ENCODE measurements at places on chromosomes 6 and 20.

DNA sequence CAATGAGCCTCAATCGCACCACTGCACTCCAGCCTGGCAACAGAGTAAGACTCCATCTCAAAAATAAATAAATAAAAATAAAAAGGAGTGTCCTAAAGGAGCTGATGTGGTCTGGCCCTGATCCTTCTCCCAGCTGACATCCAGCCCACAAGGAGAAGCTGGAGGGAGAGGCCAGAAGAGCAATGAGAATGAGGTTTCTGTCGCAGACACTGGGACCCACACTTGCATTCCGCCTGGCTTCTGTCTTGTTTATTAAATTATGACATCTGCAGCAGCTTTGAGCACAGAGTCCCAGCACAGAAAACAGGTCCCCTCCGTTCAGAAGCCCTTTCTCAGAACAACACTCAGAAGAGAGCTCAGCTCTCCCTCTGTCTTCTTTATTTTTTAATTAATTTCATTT is 10.3 kb upstream of the E2F1 start:
- no peak for DNase-seq

DNA sequence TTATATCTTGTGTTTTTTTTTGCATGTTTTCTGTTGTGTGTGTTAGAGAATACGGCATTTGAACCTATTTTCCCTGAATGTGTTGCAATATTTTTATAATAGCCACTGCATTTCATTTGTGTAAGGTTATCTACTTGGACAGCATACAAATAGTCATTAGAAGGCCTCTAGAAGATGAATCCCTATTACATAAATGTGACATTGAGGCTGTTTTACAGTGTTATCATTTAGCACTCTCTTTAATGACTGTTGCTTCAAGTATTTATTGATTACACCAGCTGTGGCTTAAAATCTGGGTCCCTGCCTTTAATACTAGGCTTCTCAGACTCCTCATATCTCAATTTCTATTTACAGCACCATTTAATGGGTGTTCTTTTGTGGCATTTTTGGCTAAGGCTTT is 465.8 kb downstream of the FRK start:
- DNase-seq, result no peak

- DNase-seq, result no peak
Observed at GRCh38 chr6:5315881-5316280, 54.6 kb downstream of the FARS2 start.

DNA sequence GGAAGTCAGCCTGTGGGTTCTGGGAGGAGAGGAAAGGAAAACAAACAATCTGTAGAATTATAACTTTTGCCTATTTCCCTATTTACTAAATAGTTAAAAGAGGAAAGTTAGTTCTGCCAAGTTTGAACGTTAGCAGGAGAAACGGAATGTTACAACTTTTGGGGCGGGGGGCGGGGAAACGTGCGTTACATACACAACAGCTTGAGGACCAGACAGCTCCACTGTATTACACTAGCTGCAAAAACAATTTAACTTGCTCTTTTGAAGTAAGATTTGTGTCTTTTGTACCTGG is 498 bp upstream of the PRDM1 start:
- no peak for DNase-seq

DNA sequence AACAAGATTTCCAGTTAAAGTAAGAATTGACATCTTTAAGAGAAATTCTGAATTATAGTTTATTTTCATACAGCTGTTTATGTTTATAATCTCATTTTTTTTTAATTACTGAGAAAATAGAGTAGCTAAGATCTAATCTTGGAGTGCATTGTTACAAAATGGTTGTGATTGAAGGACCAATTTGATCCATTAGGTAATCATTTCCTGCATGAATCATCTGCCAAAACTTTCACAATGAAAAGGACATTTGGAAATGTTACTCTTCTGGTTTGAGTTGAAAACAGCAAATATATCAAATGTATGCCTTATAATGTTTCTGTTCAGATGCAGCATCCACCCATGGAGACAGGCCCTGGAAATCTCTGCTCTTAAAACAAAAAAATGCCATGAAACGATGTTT is 19.0 kb downstream of the TUBB2A start:
- no peak for DNase-seq

- no peak for DNase-seq
Observed at GRCh38 chr6:4931530-4932227, 72.2 kb downstream of the RPP40 start.

- DNase-seq, result no peak
Observed at GRCh38 chr20:1894951-1895673, at the start of gene SIRPA. TSS of gene SIRPA (plus strand) at chr20:1895407. CDS start at chr20:1895448, 41 bp downstream.

GRCh38 chr6:64214373-64214772 is 578.8 kb downstream of the PHF3 start:
- DNase-seq, result no peak

DNA sequence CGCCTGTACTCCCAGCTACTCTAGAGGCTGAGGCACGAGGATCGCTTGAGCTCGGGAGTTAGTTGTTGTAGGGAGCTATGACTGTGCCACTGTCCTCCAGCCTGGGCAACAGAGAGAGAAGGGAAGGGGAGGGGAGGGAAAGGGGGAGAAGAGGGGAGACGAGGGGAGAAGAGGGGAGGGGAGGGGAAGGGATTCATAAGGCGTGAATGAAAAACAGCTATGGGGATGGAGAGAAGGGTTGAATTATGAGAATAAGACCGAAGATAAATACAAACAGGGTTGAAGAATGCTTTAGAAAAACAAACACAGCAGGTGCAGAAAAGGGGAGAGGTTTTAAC is 106.0 kb downstream of the TRIM27 start:
- DNase-seq, result no peak

DNA sequence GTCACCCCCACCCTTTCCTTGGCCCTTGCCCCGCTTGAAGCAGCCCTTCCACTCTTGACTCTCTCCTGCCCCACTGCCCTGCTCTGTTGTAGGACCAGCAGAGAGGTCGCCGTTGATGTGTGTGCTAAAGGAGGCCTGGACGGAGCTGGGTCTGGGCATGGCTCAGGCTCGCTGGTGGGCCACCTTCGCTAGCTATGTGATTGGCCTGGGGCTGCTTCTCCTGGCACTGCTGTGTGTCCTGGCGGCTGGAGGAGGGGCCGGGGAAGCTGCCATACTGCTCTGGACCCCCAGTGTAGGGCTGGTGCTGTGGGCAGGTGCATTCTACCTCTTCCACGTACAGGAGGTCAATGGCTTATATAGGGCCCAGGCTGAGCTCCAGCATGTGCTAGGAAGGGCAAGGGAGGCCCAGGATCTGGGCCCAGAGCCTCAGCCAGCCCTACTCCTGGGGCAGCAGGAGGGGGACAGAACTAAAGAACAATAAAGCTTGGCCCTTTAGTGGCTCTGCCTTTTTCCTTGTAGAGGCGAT is 3.0 kb downstream of the SMPD2 start:
- DNase-seq, result no peak

- DNase-seq, result no peak
Observed at GRCh38 chr6:137850816-137851602, 16.1 kb upstream of the TNFAIP3 start.

GRCh38 chr6:106557837-106558236 is 71.5 kb downstream of the RTN4IP1 start:
- no peak for DNase-seq

DNA sequence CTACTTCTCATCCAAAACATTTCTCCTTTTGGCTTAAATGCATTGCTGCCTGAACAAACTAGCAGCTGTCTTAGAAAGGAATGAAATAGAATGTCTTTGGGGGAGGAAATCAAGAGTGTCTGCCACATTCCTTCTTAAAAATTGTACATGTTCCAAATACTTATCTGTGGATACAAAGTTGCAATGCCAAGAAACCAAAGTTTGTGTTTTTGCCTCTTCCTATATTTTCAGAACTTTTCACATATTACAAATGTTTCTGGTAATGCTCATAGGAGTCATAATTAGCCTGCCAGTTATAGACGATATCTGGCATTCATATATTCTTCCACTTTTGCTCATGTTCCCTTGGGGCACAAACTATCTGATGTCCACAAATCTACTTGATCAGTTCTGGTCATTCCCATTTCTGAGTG is 165.5 kb upstream of the BMP5 start:
- no peak for DNase-seq

DNA sequence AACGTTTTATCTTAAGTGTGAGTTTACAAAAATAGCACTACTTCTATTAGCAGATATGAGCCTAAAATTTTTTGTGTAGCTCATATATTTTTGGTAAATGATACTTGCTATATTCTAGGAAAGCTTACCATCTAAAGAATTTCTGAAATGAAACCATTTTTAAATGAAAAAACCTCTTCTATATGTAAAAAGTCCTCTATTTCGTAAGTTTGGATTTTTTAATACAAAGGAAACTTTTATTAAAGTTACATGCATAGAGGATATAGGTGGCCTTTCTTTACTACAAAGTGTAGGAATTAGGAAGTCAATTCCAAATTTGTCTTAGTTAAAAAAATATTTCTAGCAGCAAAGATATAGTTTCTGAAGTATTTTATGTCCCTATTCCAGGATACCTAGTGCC is 18.8 kb downstream of the EFHC1 start:
- DNase-seq, result no peak

- DNase-seq, result no peak
Observed at GRCh38 chr20:19995220-19995863, 21.8 kb upstream of the NAA20 start.

DNA sequence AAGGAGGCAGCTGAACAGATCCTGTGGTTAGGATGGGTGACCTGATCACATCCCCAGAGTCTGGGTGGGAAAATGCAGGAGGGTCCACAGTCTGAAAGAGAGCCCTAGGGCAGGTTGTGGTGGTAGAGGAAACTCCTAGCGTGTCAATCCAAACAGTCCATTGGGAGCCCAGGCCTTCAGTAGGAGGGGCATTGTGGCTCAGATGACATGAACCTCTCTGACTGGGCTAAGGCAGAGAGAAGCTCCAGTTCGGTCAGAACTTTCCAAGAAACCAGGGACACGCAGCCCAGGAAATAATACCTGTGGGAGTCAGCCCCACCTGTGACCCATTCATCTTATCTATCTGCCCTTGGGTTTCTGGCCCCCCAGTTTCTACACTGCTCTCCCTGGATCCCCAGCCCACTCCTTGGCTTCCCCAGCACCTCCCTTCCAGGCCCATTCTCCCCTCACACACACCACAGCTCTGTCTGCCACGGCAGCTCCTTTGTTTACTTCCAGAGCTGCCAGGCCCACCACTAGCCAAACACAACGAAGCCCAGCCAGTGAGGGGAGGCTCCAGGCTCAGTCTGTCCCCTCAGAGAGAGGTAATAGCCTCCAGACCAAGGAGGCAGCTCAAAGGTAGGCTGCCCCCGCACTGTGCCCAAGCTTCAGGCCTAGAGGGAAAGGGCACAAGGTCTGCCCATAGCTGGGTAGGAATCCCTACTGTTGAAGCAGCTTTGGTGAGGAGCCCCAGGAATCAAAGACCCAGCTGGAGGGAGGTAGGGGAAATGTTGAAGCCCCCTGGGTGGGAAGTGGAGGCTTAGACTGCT is 6.2 kb downstream of the GDF5 start:
- DNase-seq, result no peak

GRCh38 chr6:168799067-168799466 is 358.1 kb downstream of the SMOC2 start:
- DNase-seq, result no peak

- DNase-seq, result no peak
Observed at GRCh38 chr20:14127514-14128223, 132.4 kb downstream of the MACROD2 start.

DNA sequence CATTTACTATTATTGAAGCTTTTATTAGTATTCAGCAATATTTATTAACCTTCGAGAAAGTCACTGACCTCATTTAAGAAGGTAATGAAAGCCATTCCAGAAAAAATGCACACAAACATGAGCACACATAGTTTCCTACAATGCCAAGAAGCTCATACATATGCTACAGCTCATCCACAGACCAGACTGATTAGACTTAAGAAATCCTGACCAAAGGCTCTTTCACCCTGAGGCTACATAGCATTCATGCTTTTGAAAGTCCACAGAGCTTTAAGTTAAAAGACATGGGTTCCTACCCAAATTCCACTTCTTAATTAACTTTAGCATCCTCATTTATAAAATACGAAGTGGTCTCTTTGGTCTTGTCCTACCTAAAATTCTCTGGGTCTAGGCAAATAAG is 430.4 kb downstream of the TBC1D32 start:
- DNase-seq, result no peak

DNA sequence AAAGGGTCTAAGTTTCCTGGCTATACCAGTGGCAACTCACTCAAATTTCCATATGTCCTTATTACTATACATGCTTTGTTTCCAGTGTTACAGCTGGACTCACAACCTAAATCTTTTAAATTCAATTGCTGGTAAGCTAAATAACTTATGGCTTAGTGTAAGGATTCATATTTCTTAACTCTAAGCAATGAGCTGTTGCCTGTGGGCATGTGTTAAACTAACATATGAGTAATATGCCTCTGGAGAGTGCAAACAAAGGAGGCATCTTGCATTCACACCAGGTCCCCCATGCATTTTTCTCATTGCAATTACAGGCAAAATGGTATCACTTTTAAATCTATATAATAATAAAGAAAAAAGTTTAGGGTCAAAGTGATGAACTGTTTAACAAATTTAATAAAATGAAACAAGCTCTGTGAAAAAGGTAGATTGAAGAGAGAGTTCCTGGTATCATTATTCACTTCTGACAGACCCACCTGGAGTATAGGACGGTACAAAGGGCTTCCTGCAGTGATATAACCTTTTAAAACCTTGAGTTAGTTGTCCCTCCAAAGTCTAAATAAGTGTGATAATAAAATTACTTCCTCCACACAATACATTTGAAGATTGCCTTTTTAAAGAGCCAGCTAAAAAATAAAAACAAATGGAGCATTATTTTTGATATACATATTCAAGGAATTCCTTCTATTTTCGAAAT is 57.6 kb upstream of the HMGCLL1 start:
- no peak for DNase-seq

DNA sequence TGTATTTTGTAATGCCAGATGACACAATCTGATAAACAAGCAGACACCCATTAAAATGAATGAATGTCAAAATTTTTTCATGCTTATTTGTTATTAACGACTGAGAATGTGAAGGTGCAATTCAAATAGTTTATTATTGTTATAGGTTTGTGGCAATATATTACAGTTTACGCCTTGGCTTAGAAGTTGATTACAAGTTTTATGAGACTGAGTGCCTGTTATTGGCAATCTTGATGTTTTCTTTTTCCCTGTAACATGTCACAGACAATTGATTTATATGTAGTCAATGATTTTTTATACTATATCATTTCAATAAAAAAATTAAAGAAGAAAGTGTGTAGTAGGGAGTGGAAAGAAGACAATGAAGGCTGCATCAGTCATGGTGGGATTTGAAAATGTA is 144.1 kb upstream of the EEF1E1 start:
- no peak for DNase-seq

DNA sequence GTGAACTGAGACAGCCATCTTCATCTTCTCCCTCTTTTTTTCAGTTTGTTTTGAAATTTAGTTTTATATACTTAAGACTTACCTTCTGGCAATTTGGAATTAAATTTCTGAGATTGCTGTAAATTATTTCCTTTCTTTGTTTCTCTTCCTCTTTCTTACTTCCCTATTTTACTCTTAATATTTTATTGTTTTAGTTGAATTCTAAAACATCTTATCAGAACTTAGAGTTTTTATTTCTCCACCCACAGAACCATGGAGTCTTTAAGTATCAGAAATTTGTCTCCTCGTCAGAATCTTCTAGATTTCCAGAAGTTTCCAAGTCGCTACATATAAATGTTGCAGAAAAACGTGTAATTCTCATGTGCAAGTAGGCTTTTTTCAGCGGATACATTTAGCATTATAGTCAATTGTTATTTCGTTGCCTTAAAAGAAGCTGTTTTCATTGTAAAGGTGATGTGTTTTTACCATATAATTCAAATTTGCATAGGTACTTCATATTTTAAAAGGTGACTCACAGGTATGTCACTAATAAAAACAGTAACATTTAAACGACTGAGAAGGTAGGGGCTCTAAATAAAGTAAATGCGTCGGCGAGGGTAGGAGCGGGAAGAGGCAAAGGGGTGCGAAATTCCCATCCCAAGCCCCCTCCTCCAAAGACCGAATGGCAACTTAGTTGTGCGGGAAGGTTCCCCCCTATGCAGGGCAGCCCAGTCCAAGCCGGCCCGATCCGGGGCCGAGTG is 866 bp upstream of the MYO6 start:
- DNase-seq, result no peak

Measured in activated T-helper 1 cell treated with anti-CD3 and anti-CD28 coated beads, Interleukin-2, amount 50 U/mL, for 16 hours (primary cell).